ENCODE measurements at places on chromosomes 6 and 20.
A peak's percentile ranks its signal among the peaks of the same experiment; 100 is the strongest.

DNA sequence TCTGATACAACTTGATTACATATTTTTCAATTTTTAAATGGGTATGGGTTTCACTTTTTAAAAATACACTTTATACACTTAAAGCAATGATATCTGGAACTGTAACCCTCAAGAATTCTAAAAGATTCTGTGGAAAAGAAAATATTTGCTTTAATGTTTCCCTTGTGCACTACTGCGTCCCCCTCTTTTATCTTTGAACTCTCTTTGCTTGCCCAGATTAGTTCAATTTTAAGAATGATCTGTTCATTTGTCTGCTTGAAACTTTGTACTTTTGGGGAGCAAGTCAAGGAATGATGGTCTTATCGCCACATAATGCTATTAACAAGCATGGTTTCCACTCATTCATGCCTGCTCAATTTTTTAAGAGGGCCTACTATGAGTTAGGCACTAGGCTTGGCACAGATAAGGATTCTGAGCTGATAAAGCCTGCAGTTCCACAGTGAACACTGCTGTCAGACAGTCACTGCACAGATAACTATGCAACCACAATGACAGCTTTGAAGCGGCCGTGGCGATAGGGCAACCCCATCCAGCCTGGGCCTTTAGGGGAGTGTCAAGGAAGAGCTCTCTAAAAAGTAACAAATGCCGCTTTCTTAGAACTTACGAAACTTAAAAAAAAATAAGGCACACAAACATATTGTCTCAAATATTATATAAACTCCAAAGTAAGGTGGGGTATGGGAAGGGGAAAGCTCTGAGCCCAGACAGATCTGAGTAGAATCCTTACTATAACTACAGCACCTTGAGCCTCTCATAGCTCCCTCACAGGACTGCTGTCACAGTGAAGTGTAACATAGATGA, 29.7 kb downstream of the FYN start:
- DNase-seq: no peak

DNA sequence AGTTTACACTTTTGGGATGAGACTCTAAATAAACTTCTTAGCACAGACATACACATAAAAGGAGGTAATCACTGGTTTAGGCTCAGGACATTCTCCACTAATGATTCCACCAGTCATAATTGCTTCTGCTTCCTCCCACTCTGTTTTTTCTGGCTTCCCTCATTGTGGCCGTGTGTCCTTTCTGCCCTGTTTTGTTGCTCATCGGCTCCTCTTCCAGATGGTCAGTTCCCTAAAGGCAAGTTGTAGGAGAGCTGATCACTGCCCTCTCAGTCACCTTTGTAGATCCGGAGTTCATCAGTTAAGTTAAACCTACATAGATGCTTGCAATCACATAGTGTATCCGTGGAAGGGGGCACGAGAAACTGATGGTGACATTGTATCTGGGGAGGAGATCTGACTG, 200.5 kb upstream of the ARG1 start:
- DNase-seq: no peak

GRCh38 chr20:46142124-46142523, 24.0 kb downstream of the CD40 start:
- no peak for DNase-seq

- DNase-seq: peak; percentile 45
Measured at GRCh38 chr6:166308033-166308768, at the start of gene PRR18. PRR18 (minus strand) TSS chr6:166308392; CDS start chr6:166308142, 250 bp downstream.

DNA sequence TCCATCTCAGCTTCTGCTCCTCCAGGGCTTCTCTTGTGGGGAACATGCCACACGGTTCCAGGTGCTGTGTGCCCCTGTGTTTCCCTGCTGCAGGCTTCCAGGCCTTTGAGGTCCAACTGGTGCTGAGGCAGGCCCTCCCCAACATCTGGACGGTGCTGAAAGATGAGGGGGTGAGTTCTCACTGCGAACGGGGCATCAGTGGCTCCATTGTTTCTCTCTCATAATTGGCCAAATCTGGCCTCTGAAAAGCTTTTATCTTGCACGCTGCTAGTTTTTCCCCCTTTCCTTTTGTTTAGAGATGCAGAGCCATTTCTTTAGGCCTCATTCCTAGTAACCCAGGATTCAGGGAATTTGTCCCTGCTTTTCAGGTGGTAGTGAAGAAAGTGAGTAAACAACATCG, 8.6 kb downstream of the PNLDC1 start:
- no peak for DNase-seq

DNA sequence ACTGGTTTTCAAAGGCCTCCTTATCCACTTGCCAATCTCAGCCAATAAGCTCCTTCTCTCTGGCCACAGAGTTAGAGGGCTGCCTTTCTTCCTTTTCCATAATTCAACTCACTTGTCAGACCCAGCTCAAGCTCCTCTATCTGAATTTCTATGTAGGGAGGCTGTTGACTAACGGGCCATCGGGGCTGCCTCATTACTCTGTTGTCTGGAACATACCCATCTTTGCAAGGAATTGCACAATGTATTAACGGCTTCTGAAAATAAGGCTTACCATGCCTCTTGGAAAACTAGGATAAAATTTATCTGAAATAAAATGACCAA, 28.5 kb upstream of the KIF6 start:
- DNase-seq: peak; percentile 32

- DNase-seq: no peak
Measured at GRCh38 chr6:150230832-150231524, 88.1 kb downstream of the PPP1R14C start.

GRCh38 chr6:109340811-109341210, 41.5 kb downstream of the CD164 start:
- no peak for DNase-seq

DNA sequence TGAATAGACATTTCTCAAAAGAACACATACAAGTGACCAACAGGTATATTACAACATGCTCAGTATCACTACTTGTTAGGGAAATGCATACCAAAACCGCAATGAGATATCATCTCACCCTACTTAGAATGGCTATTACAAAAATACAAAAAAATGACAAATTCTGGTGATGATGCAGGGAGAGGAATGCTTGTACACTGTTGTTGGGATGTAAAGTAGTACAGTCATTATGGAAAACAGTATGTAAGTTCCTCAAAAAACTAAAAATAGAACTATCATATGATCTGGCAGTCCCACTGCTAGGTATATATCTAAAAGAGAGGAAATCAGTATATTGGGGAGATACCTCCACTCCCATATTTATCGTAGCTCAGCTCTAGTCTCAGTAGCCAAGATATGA, 10.9 kb upstream of the SLC17A5 start:
- DNase-seq: no peak

DNA sequence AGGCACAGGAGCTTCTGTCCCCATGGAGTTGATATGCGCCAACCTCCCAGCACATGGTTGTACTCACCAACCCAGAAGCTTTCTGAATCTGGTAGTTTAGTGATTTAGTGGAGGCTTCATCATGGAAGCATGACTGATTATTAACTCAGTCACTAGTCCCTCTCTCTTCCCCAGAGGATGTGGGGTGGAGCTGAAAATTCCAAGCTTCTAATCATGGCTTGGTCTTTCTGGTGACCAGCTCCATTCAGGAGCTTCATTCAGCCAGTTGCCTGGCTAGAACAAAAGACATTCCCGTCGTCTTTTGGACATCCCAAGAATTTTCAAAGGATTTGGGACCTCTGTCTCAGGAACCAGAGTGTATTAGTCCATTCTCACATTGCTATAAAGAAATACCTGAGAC, 13.3 kb upstream of the SMIM13 start:
- no peak for DNase-seq

GRCh38 chr6:116354236-116354635, 16.5 kb upstream of the DSE start:
- no peak for DNase-seq

DNA sequence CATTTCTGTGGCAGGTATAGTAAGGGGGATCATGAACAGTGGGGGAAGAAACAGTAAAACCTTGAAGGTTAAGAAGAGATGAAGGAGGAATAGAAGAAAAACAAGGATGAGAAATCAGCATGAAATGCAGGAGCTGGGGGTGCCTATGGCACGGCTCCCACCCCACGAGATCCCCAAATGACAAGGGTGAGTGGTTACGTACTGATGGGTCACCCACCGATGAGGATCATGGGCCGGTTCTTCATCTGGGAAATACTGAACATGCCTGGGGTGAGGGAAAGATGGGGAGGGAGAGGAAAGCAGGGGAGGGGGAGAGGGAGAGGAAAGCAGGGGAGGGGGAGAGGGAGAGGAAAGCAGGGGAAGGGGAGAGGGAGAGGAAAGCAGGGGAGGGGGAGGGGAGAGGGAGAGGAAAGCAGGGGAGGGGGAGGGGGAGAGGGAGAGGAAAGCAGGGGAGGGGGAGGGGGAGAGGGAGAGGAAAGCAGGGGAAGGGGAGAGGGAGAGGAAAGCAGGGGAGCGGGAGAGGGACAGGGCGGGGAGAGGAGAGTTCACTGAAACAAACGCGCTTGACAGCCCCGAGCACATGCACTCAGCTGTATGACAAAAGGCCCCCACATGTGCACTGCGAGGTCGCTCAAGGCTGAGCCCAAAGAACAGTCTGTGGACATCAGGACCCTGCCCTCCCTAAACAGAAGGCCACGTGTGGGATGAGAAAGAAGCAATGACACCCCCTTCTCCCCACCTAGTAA, 25.3 kb downstream of the MOCS1 start:
- no peak for DNase-seq

- DNase-seq: no peak
Measured at GRCh38 chr20:48209102-48209501, 423.8 kb upstream of the SULF2 start.

GRCh38 chr20:53180928-53181362, 208.8 kb downstream of the TSHZ2 start:
- no peak for DNase-seq

DNA sequence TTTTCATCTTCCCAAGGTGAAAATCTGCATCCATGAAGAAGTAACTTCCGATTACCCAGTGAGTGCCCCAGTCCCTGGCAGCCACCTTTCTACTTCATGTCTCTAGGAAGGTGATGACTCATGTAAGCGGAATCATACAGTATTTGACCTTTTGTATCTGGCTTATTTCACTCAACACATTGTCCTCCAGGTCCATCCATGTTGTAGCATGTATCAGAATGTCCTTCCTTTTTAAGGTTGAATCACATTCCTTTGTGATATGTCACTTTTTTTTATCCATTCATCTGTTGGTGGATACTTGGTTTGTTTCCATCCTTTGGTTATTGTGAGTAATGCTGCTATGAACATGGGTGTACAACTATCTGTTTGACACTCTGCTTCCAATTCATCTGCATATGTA, 176.3 kb upstream of the CDYL start:
- DNase-seq: no peak

DNA sequence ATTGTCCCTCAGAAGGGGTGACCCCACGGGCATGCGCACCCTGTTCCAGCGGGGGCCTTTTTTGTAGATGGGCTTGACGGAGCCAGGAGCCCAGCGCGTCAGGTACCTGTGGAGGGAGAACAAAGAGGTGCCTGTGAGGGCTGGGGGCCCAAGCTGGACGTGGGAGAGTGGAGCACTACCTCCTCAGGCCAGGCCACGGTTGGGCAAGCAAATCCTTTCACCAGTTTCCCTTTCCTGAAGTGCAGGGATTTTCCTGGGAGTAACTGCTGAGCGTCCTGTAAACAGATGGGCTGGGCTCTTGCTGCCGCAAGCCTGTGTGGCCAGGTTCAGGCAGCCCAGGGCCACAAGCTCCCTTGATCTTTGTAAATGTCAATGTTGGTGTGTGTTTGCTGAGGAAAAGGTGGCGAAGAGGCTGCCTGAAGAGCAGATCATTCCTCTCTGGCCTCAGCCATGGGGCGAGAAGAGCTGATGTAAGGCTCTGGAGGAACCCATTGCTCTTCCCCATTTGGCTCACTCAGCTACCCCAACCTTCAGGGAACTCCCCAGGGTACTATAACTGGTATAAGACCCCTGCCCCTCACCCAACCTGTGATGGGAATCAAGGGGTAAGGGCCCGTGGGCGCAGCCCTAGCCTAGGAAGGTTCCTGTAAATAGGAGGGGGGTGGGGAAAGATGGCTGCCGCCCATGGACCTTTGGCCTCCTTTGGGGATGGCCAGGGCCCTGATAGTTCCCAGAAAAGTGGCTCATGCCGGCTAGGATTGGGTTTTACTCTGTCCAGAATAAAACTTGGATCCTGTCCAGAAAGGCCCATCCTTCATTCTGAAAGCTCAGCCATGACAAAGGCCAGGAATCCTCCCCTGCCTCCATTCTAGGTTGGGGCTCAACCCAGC, 15.5 kb downstream of the MRPS18A start:
- no peak for DNase-seq

DNA sequence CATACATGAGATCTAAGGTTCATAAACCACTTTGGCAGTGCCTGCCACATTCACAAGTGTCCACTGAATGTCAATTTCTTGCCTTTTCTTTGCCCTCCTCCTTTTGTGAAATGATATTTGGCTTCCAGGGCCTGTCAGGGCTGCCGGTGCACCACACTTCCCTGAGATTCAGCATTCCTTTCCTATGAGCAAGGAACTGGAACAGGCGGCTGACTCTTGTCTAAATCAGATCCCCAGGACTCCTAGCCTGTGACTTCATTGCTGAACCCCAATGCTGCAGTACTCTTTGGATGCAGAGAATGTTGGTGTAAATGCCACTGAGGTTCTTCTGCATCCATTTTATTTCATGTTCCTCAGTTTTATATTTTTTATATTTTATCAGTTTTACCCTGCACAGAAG, 172.2 kb downstream of the ARID1B start:
- no peak for DNase-seq

GRCh38 chr6:41256383-41256782, 28.2 kb downstream of the TREML4 start:
- DNase-seq: no peak

DNA sequence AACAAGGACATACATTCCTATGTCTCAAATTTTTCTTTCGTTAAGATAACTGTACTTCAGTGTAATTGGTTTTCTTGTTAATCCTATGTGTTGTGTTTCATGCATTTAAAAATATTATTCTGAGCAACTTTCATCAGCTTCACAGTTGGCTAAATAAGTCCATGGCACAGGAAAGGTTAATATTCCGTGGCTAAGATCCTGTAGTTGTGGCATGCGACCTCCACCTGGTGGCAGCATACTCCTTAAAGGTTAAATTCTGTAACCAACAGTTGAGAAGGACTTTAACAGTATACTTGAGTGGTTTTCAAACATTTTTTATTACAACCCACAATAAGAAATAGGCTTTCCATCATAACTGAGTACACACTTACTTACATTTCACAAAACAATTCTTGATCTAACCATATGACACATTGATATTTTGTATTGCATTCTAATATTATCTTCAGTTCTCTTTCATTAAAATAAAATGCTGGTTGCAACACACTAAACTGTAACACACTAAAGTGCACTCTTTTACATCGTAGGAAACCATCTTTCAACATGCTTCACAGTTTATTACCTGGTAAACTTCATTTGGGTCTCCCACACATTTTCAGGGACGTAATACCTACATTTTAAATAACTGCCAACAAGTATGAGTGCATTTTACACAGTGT, 118.3 kb downstream of the SLX4IP start:
- peak; percentile 75 for DNase-seq

DNA sequence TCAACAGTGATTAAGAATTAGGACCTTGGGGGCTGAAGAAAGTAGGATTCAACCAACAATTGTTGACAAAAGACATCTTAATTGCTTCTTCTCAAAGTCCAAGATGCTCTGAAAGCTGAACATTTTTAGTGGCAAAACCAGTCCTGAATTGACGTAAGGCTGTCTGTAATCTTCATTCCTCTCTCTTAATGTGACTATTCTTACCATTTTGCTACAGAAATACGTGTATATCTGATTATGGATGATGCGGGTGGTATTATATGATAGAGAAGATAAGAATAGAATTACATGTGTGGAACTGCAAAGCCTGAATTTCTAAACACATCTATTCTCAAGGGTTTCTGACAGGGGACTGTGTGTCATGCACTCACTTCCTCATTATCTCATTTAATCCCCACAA, 130.3 kb upstream of the SASH1 start:
- no peak for DNase-seq

GRCh38 chr6:132830334-132830751, 16.0 kb downstream of the RPS12 start:
- DNase-seq: no peak

Data from left ventricle myocardium superior (tissue), 1 donor.